Activated B cell treated with CpG ODN at 0.5 μM for 24 hours (primary cell): ENCODE measurements at places on chromosomes 6 and 20. TPM values are rescaled to one million over a fixed set of nuclear protein-coding genes. Genes with fewer than 3 reads are reported as not detected.
A peak's percentile ranks its signal among the peaks of the same experiment; 100 is the strongest.

Gene ARMC2
- 3.5 and 4.3 TPM in 2 replicates for total RNA-seq

Gene PRPH2
- total RNA-seq: 0.07 TPM in 1 of 2 replicates, not detected in the other

- no peak for DNase-seq
Observed at GRCh38 chr20:16904751-16905150, 156.6 kb downstream of the OTOR start.

DNA sequence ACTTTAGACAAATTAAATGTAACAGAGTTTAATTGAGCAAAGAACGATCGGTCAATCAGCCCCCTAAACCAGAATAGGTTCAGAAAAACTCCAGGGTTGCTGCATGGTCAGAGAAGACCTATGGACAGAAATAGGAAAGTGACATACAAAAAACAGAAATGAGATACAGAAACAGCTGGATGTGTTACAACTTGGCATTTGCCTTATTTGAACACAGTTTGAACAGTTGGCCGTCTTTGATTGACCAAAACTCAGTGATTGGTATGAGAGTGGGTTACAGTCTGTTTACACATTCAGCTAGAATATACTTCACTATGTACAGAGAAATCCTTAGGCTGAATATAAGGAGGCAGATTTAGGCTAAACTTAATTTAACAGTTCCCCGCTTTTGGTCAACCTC, 19.9 kb downstream of the SRSF6 start:
- no peak for DNase-seq

DNA sequence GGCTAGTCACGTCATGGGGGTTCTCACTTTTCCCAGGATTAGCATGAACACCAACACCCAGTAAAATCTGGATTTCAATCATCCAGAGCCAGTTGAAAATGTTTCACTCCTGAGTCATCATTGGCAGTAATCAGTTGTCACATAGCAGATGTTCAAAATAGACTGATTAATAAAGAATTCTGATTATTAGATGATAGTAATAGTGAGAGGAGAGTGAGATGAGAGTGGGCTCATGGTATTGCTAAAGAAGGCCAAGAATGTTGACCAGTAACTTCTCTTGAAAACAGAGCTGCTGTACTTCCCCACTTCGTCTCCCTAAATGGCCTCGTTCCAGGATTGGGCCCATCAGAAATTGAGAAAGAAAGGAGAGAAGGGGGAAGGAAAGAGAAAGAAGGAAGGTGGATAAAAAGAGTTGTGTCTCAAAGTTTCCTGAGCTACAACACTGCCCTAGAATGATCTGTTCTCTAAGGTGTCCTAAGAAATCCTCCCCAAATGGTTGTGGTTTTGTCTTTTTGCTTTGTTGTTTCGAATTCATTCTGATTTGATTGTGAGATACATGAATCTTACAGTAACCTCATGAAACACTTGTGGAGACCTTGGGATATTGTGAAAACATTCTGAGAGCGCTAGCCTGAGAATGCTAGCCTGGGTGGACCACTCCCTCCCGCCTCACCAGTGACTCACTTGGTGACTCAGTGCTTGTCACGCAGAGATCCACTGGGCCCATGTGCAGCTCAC, 502.2 kb upstream of the JARID2 start:
- DNase-seq: no peak

- no peak for DNase-seq
Observed at GRCh38 chr6:72940265-72940664, 285.0 kb downstream of the KHDC1L start.

- no peak for DNase-seq
Observed at GRCh38 chr20:20888266-20888656, 175.8 kb upstream of the RALGAPA2 start.

DNA sequence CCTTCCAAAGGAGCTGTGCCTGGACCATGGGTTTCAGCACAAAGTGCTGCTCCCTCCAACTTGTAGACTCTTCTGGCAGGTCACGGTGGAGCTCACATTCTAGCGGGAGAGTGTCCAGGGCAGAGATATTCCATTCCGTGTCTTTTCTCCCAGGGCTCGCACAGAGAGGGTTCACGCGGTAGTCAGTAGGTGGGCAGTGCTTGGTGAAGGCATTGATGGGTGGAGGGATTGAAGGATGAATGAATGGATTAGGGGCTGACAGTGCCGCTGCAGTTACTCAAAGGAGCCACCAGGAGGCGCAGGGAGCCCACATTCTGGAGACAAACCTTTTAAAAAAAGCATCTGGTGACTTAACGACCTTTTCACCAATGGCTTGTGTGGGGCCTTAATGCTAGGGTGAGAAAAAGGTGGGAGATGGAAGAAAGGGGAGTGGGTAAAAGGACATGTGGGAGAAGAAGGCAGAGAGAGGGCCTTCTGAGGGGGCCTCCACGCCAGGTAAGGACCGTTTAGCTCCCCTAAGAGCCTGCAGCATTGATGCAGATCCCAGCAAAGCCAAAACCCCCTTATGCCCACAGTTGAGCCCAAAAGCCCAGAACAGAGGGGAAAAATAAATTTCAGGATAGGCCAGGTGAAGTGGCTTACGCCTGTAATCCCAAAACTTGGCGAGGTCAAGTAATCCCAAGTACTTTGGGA, 17.5 kb upstream of the FAM110A start:
- DNase-seq: peak; percentile 58
